ENCODE measurements at places on chromosomes 1 and 21. TPM values are rescaled to one million over a fixed set of nuclear protein-coding genes. Genes with fewer than 3 reads are reported as not detected.
A peak's percentile ranks its signal among the peaks of the same experiment; 100 is the strongest.

- H3K27me3 ChIP-seq = no peaks in the 10 kb centered on the region
- H3K4me1 ChIP-seq = no peaks in the 10 kb centered on the region
- H3K4me3 ChIP-seq = no peak overlapping the region
- no peaks in the 10 kb centered on the region for H3K36me3 ChIP-seq
- DNase-seq = no peak
These were observed 10.6 kb downstream of the OR2W3 start for GRCh38 chr1:247905910-247906503.

DNA sequence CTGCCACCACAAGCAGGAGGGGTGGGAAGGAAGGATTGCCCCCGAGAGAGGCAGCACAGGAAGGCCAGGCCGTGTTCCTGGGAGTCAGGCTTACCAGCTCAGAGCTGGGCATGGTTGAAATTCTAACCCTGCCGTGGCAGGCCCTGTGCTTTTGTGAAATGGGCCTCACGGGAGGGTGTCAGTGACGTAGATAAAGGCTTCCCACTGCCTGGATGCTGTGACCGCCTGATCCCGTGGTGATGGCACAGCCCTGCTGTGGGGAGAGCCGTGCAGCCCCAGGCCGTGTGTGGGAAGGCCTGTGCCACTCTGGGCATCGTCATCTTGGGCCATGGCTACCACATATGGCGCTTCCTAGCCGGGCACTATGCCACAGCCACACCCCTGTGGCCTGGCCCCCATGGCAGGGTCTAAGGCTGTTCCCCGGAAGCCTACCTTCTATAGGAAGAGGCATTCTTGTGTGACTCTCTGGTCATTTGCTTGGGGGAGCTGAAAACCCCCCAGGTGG lies 161.3 kb downstream of the PCBP3 start:
- no peaks in the 10 kb centered on the region for H3K27me3 ChIP-seq
- H3K4me3 ChIP-seq = no peak overlapping the region
- H3K27ac ChIP-seq = no peak overlapping the region
- H3K4me1 ChIP-seq = no peaks in the 10 kb centered on the region
- no peaks in the 10 kb centered on the region for H3K36me3 ChIP-seq

DNA sequence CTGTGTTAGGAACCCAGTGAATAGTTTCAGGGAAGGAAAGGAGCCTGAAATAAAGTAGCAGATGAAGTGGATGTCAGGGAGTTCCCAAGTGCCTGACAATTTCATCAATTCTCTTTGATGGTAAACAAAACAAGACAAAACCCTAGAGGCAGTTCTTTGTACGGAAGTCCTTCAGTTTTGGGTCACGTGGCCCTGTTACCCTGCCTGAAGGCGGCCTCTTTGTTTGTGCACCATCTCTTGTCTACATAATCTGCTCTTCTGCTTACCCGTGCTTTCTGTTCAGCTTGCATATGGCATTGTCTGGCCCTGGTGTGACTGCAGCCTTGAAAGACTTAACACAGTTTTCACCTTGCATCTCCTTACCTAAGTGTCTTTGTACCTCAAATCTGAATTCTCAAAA lies 166.7 kb upstream of the DUSP10 start:
- no peaks in the 10 kb centered on the region for H3K36me3 ChIP-seq
- H3K4me1 ChIP-seq = no peaks in the 10 kb centered on the region
- no peaks in the 10 kb centered on the region for H3K27me3 ChIP-seq
- no peak overlapping the region for H3K4me3 ChIP-seq
- H3K27ac ChIP-seq = no peak overlapping the region

GRCh38 chr1:112713466-112714312 lies 1.4 kb downstream of the PPM1J start:
- DNase-seq = no peak
- no peaks in the 10 kb centered on the region for H3K36me3 ChIP-seq
- no peak overlapping the region for H3K27ac ChIP-seq
- H3K4me1 ChIP-seq = peaks cover 30% of the 10 kb centered on the region
- no peaks in the 10 kb centered on the region for H3K27me3 ChIP-seq
- H3K4me3 ChIP-seq = peak overlapping the region; percentile 57

DNA sequence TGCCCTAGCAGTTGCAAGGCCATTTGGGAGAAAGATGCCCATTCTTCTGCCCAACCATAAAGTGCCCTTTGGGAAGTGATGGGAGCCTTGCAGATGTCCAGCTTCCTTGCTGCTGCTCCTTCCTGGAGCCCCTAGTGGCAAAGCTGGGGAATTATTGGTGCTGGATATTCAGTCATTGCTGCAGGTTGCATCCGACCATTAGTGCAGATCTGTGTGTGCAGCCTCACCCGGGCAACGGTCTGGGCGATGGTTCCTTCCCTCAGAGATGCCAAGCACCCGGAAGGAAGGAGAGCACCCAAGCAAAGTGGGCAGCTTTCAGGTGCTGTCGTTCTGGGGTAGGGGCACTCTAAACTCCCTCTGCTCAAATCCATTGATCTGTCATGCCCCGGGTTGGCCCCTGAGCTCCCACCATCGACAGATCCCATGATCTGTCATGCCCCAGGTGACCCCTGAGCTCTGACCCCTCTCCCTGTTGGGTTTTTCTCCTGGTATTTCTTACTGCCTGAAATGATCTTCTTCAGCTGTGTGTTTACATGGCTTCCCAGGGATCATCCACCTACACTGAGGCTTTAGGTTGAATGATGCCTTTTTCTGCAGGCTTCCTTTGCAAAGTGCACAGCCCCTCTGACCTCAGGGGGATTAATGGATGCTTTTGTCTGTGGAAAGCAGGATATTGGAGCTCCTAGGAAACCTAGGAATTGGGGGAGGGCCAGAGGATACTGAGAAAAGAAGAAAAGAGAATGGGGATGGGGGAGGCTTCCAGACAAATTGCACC lies 467.5 kb downstream of the PTPRU start:
- no peak overlapping the region for H3K4me3 ChIP-seq
- no peaks in the 10 kb centered on the region for H3K4me1 ChIP-seq
- no peak for DNase-seq
- H3K36me3 ChIP-seq = no peaks in the 10 kb centered on the region
- no peaks in the 10 kb centered on the region for H3K27me3 ChIP-seq

GRCh38 chr1:110214454-110215404 lies 4.6 kb downstream of the KCNC4 start:
- H3K4me1 ChIP-seq = peaks cover 9% of the 10 kb centered on the region
- H3K4me3 ChIP-seq = no peak overlapping the region
- H3K27me3 ChIP-seq = no peaks in the 10 kb centered on the region
- H3K27ac ChIP-seq = no peak overlapping the region
- H3K36me3 ChIP-seq = no peaks in the 10 kb centered on the region
- DNase-seq = no peak

GRCh38 chr1:226638001-226638601 lies 89.5 kb downstream of the STUM start:
- no peaks in the 10 kb centered on the region for H3K27me3 ChIP-seq
- no peaks in the 10 kb centered on the region for H3K4me1 ChIP-seq
- H3K27ac ChIP-seq = no peak overlapping the region
- DNase-seq = no peak
- H3K4me3 ChIP-seq = no peak overlapping the region

GRCh38 chr1:175072099-175072951 lies 4.7 kb downstream of the TNN start:
- DNase-seq = no peak
- H3K27me3 ChIP-seq = no peaks in the 10 kb centered on the region
- no peak overlapping the region for H3K27ac ChIP-seq
- no peak overlapping the region for H3K4me3 ChIP-seq
- no peaks in the 10 kb centered on the region for H3K36me3 ChIP-seq
- H3K4me1 ChIP-seq = no peaks in the 10 kb centered on the region

DNA sequence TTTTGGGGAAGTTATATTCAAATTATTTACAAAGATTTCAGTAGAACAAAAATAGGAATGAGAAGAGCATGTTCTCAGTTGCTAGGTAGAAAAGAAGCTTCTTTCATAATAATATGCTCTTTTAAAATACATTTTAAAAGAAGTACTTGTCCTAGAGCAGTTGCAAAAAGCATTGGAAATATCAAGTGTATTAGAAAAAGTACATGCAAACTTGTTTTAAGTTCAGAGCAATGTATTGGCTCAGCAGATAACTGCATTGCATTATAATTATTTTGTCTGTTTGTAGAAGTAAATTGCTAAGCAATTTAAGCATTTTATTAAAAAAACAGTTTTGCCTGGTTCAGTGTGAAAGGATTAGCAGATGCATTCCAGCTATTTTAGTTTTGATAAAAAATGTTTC lies 806.4 kb downstream of the USP25 start:
- no peaks in the 10 kb centered on the region for H3K27me3 ChIP-seq
- peak overlapping the region; percentile 59 for H3K4me3 ChIP-seq
- DNase-seq = no peak
- H3K36me3 ChIP-seq = peaks cover 4% of the 10 kb centered on the region
- peak overlapping the region; percentile 70 for H3K27ac ChIP-seq

- no peaks in the 10 kb centered on the region for H3K36me3 ChIP-seq
- H3K27ac ChIP-seq = no peak overlapping the region
These were observed 2.4 kb downstream of the KRTAP10-2 start for GRCh38 chr21:44548922-44549321.

DNA sequence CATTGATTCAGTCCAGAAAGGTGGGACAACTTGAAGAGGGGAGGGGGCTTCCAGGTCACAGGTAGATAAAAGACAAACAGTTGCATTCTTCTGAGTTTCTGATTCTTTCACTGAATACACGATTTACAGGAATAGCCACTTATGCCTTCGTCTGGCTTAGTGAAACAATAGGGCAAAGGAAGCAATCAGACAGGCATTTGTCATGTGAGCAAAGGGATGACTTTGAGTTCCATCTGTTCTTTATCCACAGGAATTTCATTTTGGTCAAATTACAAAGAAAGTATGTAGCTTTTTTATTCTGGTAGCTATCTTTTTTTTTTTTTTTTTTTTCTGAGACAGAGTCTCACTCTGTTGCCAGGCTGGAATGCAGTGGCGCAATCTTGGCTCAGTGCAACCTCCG lies 202.5 kb downstream of the TTLL7 start:
- DNase-seq = no peak
- H3K27me3 ChIP-seq = no peaks in the 10 kb centered on the region
- H3K4me3 ChIP-seq = no peak overlapping the region
- H3K36me3 ChIP-seq = no peaks in the 10 kb centered on the region

Gene BGLAP
- 0.06 TPM for polyA plus RNA-seq

Gene PDZK1IP1
- 0.89 TPM for polyA plus RNA-seq
